ENCODE measurements at places on chromosomes 5 and 9. TPM values are rescaled to one million over a fixed set of nuclear protein-coding genes. Genes with fewer than 3 reads are reported as not detected.

Gene ALAD
- 36.3 TPM for total RNA-seq

Gene TAF11L4
- total RNA-seq, result not detected

GRCh38 chr9:110283751-110284150 lies 27.4 kb upstream of the TXN start:
- no peak for DNase-seq

GRCh38 chr5:26791021-26791420 lies 247.4 kb downstream of the CDH9 start:
- DNase-seq, result no peak

DNA sequence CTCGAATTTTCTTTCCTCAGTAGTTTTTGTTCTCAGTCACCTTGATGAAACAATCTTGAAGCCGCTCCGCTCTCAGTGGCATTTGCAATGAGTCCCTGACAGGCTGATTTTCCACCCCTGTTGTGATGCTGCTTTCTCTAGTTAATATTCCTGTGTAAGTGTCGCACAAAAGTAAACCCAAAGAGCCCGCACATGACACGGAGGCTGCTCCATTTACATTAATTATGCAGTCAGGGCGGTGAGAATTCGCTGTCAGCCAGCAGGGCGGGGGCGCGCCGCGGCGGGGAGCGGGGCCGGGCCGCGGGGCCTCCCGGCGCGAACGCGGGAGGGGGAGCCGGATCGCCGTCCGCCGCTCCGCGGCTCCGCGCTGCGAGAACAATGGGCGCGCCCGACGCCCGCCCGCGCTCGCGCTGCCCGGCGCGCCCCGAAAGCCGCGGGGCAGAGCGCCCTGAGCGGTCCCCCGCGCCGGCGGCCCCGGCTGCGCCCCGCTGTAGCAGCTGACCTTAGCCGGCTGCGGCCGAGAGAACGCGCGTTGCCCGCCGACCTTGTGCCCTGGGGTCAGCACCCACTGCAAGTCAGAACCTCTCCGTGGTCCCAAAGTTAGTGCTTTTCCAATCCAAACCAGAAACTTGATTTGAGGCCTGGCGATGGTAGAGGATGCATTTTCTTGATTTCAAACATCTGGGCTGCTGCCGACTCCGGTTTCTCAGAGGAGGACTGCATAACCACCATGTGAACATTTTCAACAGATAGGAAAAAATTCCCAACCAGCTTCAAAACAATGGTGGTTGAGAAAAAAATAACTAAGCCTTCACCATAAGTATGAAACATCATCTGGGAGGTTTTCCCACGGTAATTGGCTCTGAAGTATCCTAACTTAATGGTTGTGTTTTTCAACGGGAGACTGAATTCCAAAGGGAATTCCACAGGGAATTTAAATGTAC lies 142.6 kb downstream of the PBX3 start:
- DNase-seq, result no peak

- no peak for DNase-seq
These were observed 170.4 kb downstream of the SYK start for GRCh38 chr9:90972057-90972456.

Data from tibial nerve (tissue), 4 donors.